Cardiac fibroblast (primary cell): ENCODE measurements at places on chromosomes 1 and 21.

- no peak for DNase-seq
Measured at GRCh38 chr1:164937291-164937690, 378.3 kb downstream of the PBX1 start.

DNA sequence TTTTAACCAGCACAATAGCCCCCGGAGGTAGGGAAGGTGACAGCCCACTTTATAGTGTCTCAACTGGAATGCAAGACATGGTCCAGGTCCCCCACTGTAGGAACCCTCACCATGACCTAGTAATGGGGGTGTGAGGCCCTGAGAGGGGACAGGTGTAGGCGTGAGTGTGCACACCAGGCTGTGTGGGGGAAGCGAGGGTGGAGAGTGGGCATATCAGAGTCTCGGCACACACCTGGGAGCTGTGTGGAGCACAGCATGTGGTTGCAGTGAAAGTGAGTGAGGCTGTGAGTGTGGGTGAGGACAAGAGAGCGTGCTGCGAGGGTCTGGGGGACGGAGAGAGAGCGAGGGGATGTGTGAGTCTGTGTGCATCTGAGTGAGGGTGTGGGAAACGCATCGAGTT lies 17.1 kb upstream of the RSPO1 start:
- no peak for DNase-seq

GRCh38 chr1:204872262-204872881 lies 1.7 kb downstream of the NFASC start:
- peak; percentile 2 for DNase-seq

DNA sequence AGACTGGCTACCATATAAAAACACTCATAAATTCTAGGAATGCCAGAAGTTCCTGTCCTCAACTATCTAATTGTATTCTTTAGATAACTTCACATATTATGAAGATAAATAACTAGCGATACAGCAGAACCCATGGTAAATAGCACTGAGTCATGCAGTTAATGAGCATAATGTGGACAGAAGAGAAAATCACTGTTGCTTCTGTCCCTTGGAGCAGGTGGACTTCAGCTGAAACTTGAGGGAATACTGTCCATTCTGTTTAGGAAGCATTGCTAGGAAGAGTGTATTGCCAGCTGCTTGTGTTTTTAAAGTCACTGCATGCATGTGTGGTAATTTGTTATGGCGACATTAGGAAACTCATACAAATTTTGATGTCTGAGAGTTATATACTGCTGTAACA lies 854.4 kb downstream of the LTN1 start:
- DNase-seq = no peak

GRCh38 chr1:197811769-197812168 lies 36.5 kb upstream of the DENND1B start:
- DNase-seq = no peak

- no peak for DNase-seq
Measured at GRCh38 chr1:201307231-201307630, 23.9 kb downstream of the PKP1 start.

GRCh38 chr21:44000360-44000759 lies 11.7 kb upstream of the TRAPPC10 start:
- DNase-seq = no peak

DNA sequence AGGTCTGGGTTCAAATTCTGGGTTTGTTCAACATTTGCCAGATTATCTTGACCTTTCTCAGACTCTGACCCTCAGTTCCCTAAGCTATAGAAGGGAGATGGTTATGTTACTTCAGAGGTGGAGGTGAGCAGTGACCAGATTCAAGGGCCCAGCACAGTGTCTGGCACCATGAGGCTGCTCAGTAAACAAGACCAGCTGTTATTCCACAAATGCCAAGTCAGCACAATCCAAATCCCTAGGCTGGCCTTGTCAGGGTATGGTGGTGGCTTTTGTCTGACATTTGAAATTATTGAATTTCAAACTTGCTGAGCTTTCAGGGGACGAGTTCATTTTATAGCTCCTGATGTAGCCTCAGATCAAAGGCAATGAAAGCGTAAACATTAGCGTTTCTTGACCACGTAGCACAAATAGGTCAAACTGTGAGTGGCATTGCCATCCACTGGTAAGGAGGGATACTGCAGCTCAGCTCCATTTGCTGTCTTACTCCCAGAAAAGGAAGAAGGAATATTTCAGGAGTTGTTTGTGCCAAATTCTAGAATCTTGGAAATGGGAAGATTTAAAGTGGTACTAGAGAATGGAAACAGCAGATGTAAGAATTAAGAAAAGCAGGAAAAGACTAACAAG lies 94.3 kb upstream of the EDN2 start:
- peak; percentile 25 for DNase-seq

DNA sequence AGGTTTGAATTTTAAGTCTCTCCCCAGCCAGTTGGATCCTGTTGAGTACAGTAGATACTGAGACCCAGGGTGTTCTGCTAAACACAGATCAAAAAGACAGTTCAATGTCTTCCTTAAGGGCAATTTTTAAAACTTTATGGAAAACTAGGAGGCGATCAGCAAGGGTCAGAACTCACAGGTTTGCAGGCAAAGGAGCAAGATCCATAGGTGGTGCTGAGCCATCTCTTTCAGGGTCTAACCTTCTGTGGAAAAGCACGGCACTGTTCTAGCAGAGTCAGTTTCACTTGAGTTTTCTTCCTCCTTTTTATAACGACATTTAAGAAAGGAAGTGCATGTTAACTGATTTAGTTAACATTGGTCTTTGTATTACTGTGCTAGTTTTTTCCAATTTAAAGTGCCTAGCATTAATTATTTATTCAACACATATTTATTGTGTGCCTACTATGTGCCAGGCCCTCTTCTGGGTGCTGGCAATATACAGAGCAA lies at the start of gene CD84:
TSS of gene CD84 (minus strand) at position 281 of the 486 bp plus-strand sequence. CDS start at position 222, 59 bp downstream.
- no peak for DNase-seq

GRCh38 chr1:160423966-160424365 lies 23.6 kb downstream of the VANGL2 start:
- no peak for DNase-seq

DNA sequence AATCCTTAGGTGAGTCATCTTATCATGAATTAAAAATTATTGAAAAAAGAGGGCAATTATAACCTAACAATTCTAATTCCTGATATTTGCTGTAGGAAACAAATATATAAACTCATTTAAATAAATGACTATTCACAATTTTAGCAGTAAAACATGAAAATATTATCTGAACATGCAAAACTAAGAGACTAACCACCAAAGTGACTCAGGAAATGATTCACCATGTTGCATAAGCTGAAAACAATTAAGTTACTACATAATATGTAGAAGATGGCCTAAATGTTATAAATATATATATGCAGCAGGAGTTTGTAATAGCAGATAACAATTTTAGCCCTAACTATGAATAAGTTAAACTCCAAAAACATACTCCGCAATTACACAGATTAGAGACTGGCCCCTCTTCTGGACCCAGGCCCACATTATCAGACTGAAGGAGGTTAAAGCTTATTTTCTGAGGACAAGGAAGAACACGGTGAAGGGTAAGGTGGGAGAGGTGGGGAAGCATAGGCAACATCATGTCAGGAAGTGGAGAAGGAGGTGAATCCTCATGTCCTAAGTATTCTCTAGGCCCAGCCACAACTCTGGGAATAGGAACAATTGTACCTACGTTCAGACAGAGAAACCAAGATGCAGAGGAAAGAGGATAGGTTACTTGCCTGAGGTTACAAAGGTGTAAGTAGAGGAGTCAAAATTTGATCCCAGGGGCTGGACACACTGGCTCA lies 15.6 kb upstream of the AIM2 start:
- DNase-seq = peak; percentile 68

GRCh38 chr1:10033359-10033845 lies 644 bp downstream of the UBE4B start:
- DNase-seq = peak; percentile 40

DNA sequence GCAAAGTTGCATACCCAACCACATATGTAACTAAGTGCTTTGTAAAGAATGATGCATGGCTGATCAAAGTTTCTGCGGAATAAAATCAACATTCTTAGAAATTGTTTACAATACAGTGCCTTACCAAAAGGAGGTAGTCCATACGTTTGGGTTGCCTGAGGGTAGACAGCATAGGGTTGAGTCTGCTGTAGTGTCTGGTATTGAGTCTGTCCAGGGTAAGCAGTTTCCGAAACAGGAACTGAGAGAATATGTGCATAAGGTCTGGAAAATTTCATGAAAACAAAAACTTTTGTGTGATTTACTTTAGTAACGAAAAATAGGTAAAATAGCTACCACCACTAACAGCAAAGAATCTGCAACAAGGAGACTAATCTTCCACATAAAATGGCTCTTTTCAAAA lies 53.0 kb downstream of the EYA3 start:
- DNase-seq = no peak

DNA sequence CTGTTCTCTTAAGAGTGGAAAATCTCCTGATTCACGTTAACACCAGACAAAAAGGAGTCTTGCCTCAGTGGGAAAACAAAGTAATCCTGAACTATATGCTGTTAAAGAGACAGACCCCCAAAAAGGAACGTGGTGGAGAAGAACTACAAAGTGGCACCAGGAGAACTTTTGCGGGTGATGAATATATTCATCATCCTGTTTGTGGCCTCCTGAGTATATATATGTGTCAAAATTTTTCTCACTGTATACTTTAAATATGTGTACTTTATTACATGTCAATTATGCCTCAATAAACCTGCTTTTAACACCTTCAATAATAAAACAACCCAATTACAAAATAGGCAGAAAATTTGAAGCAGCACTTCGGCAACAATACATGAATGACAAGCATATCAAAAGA lies 31.1 kb downstream of the ZNF644 start:
- no peak for DNase-seq

GRCh38 chr21:19275065-19275464 lies 871.5 kb upstream of the TMPRSS15 start:
- DNase-seq = no peak

DNA sequence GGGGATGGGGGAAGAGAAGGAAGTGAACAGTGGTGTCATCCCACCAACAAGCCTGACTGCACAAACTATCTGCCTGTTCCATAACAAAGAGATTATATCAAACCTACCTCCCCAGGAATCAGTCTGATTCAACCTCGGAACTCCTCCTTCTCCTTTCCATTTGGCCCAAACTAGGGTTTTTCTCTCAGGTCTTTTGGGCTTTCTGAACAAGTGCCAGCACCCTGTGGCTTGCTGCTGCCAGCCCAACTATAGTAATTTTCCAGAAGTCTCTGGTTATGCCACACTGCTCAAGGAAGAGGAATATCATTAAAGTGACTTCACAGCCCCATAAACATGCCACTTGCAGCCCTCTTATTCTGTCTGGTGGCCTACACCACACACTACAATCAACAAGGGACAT lies 70.5 kb downstream of the RGS7 start:
- no peak for DNase-seq

GRCh38 chr21:15614766-15615165 lies 115.0 kb upstream of the USP25 start:
- no peak for DNase-seq

GRCh38 chr21:18776936-18777335 lies 373.4 kb upstream of the TMPRSS15 start:
- DNase-seq = no peak

DNA sequence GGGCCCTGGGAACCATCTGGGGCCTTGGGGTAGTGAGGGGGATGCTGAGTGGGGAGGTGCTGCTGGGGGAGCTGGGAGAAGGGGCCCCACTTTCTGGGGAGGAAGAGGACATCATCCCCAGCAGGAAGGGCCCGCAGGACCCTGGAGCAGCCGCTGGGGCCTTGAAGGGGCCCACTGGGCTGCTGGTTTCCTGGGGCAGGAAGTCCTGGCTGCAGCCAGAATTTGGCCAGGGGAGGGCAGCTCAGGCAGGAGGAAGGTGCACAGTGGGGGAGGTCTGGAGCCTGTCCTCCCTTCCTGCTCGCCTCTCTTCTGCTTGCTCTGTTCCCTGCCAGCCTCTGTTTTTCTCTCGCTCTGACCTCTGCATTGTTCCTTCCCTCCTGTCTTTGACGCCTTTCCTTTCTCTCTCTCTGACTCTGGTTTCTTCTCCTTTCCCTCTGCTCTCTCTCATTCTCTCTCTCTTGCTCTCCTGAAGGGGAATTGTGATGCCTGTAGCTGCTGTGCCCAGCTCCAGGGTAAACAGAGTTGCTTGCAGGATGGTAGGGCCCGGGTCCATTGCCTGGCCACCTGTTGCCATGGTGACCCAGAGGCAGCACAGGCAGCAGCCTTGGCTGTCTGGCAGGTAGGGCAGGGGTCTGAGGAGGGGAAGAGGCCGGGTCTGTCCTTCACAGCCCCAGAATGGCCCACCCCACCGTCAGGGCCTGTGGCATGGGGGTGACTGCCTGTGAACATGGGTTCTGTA lies 23.9 kb downstream of the ACOT11 start:
- DNase-seq = peak; percentile 25

- DNase-seq = no peak
Measured at GRCh38 chr1:79902418-79902817, 895.9 kb upstream of the ADGRL4 start.

DNA sequence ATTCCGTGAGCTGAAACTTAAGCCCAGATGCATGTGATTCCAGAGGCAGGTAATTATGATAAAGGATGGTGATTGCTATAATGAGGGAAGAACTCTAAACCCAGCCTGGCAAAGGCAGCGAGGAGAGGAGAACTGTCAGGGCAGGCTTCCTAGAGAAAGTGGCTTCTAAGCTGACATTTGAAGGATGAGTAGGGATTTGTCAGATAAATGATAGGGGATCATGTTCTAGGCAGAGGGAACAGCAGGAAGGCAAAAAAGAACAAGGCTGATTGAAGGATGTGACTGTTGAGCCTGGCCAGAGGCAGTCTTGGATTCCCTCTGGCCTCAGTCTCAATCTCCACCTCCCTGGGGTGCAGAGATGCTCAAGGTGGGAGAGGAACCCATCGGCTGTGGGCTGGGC lies 146.4 kb upstream of the POU3F1 start:
- DNase-seq = no peak

GRCh38 chr1:2848006-2848670 lies 46.6 kb upstream of the TTC34 start:
- no peak for DNase-seq

GRCh38 chr1:16155537-16156410 lies at the start of gene EPHA2:
Gene EPHA2 (minus strand): TSS chr1:16156069. CDS start chr1:16155932, 137 bp downstream.
- peak; percentile 86 for DNase-seq

- no peak for DNase-seq
Measured at GRCh38 chr1:183653876-183654451, 848 bp upstream of the APOBEC4 start.

GRCh38 chr1:90753556-90753955 lies 36.5 kb upstream of the BARHL2 start:
- DNase-seq = no peak

DNA sequence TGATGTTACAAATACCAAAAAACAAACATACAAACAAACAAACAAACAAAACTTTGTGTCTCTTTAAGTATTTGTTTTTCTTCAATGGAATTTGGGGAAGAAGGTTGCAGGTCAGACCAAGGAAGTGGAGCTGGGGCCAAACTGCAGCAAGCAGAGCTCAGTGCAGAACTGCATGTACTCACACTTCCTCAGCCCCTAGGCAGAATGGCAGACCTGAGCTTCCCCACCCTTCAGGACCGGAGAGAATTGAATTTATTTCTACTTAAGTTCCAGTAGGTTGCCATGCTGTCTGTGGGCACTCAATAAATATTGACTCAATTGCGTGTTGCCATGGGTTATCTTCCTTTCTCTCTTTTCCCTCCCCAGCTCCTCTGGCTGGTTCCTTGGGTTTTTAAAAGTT lies 173.6 kb downstream of the PTGER3 start:
- no peak for DNase-seq

GRCh38 chr1:100265562-100265930 lies 470 bp upstream of the RTCA start:
- DNase-seq = peak; percentile 61

GRCh38 chr1:99662539-99663080 lies 16.7 kb downstream of the PALMD start:
- DNase-seq = peak; percentile 97
